ENCODE measurements at places on chromosomes 11 and 22. TPM values are rescaled to one million over a fixed set of nuclear protein-coding genes. Genes with fewer than 3 reads are reported as not detected.

The ALG8 gene
- total RNA-seq, result 89.0 TPM

The KLHL35 gene
- 1.1 TPM for total RNA-seq

DNA sequence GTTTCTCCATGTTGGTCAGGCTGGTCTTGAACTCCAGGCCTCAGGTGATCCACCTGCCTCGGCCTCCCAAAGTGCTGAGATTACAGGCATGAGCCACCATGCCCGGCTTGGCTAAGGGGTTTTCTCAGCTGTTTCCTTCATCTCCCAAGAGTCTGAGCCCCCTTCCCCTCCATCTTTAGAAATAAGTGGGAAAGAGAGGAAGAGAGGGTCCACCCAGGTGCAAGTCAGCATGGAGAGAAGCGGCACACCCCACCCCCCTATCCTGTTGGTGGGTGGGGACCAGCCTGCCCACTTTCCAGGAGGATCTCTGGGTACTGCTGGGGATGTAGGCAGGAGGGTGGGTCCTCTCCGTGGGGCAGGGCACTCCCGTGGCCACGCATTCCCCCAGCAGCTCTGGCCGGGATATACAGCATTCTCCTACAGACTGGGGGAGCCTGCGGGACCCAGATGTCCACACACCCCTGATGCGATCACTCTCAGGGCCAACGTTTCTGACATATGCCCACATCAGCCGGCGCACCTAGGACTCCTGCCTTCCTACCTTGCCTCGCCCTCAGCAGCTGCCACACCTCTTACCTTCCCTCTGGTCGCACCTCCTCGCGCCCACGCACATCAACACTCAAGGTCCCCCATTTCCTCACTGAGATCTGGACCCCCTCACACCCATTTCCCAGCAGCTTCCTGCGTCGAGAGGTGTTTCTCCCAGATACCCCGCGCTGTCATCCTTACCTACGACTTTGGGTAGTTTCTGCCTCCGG, 8.9 kb downstream of the SCARF2 start:
- no peak for DNase-seq
- no peak overlapping the region for H3K27ac ChIP-seq
- peaks cover 91% of the 10 kb centered on the region for H3K27me3 ChIP-seq
- peak overlapping the region; percentile 49 for H3K4me3 ChIP-seq

The PLA2G3 gene
- 34.5 TPM for total RNA-seq

DNA sequence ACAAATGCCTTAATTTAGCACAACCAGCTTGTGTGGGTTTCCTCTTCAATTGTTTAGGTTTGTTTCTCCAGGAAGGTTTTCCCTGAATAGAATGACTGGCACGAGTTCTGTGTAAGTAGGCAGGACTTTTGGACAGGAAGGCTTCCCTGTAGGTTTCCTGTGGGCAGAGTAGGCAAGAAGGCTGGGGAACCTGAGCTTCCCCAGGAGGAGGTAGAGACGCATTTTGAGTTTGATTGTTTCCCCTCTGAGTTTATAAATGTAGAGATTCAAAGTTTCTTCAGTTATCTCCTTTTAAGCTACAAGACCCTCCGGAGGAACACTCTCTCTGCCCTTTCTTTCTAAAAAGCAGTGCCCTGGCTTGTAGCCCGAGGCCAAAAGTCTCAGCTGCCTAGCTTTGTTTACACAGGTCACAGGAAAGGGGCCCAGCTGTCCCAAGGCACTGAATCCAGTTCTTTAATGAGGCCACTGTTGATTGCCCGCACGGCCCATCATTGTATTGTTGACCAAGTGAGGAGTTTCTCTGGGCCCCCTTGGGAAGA, 66.6 kb upstream of the RDX start:
- H3K4me1 ChIP-seq, result peaks cover 19% of the 10 kb centered on the region
- H3K27ac ChIP-seq, result peak overlapping the region; percentile 59
- no peaks in the 10 kb centered on the region for H3K36me3 ChIP-seq
- DNase-seq, result peak; percentile 44
- H3K4me3 ChIP-seq, result no peak overlapping the region

GRCh38 chr11:75946531-75947530, 131.8 kb downstream of the UVRAG start:
- peak; percentile 5 for DNase-seq
- H3K27ac ChIP-seq, result no peak overlapping the region
- H3K27me3 ChIP-seq, result no peaks in the 10 kb centered on the region
- no peak overlapping the region for H3K4me3 ChIP-seq
- peaks cover 20% of the 10 kb centered on the region for H3K4me1 ChIP-seq

The CD3E gene
- not detected for total RNA-seq

GRCh38 chr11:77793972-77794371, 26.6 kb downstream of the RSF1 start:
- H3K36me3 ChIP-seq, result 0 out of 2 replicates have a peak, but pooled peaks cover 11% of the 10 kb centered on the region
- no peak overlapping the region for H3K4me3 ChIP-seq
- DNase-seq, result no peak
- no peaks in the 10 kb centered on the region for H3K27me3 ChIP-seq
- H3K27ac ChIP-seq, result no peak overlapping the region
